EH (cell line): ENCODE measurements at places on chromosomes 1 and 21.
A peak's percentile ranks its signal among the peaks of the same experiment; 100 is the strongest.

DNA sequence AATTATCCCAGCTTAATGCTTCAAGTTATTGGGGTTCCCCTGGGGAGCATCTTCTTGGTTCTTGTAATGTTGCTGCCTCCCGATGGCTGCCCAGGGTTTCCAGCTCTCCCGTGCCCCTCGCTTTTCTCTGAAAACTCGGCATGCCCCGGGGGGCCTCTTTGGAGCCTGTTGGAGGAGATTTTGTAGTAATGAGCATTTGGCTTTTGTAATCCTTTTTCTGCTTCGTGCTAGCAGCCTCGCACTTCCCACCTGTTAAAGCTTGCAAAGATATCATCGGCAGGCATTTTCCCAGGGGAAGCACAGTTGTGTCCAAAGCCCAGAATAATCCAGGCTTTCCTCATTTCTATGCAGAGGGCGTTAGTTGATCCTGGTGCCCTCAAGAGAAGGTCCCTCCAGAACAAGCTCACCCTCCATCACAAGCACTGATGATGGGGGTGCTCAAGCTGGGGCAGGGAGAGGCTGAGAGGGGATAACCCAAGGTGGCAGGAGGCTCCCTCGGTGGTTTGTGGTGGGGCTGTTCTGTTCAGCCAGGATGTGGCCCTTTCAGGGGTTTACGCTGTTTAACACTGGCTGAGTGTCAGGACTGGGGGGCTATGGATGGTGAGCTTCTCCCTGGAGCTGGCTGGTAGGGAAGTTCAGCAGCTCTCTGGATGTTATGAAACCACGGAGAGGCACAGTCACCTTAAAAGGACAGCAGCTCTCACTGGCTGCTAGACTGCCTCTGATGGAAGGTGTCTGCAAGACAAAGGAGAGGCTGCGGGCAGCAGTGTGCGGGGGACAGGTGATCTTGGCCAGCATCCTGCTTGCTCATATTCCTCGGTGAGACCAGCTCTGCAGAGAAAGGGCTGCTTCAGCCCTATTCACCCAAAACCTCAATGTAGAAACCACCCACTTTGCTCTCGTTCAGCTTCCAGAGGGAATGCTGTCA lies 477.1 kb upstream of the VAMP3 start:
- no peak for DNase-seq

DNA sequence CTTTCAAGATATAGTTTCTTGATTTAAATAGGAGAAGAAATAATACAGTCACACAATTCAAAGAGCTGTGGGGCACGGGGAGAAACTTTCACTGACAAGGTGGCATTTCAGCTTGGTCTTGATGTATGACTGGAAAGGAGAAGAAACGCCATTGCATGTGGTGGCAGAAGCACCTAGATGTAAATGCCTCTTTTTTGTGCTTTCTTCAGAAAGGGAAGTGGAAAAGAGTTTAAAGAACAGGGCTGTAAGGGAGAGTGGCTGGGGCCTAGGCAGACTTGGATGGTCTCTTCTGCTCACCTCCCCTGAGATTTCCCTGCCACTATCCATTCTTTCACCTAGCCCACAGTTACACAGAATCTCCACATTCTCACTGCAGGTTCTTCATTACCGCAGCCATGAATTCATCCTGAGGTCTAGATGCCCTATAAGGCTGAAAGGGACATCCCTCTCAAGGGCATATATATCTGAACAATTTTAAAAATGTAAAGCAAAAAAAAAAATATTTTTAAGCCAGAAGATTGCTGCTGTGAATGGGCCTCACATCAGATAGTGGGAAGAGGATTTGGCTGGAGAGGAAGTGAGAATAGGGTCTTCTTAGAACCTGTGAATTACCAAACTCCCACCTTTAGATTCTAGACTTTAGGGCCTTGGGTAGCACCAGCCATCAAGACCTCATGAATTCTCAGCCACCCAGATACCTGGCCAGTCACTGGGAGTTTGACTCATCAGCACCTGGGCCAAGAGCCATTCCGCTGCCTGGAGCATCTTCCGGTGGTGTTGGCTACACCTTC lies 23.4 kb downstream of the CACNA1E start:
- DNase-seq: no peak

- DNase-seq: no peak
Observed at GRCh38 chr1:22231995-22232690, 89.2 kb upstream of the WNT4 start.

DNA sequence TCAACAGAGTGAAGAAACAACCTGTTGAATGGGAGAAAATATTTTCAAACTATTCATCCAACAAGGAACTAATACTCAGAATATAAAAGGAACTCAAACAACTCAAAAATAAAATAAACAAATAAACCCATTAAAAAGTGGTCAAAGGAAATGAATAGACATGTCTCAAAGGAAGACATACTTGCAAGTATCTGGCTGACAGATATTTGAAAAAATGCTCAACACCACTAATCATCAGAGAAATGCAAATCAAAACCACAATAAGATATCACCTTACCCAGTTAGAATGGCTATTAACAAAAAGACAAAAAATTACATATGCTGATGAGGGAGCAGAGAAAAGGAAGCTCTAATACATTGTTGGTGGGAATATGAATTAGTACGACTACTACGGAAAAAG lies 38.2 kb downstream of the TNFSF4 start:
- DNase-seq: peak; percentile 37

DNA sequence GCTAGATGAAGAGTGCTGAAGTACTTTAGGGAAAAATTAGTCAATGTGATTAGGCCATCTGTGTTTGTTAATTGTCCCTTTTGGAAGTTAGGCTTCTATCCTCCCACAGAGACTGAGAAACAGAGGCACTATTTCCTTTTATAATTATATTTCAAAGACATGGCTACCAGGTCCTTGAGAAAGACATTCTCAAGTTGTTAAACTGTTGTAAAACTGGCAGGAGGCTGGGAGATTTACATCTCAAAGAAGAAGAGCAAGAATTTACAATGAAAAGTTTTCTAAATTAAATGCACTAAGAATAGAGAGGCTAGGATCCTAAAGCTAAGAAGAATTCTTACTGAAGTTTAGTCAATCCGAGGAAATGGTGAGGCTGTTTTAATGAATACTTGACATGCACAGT lies 74.0 kb upstream of the BRINP3 start:
- no peak for DNase-seq

GRCh38 chr1:99228153-99228552 lies 36.1 kb upstream of the PLPPR4 start:
- no peak for DNase-seq

DNA sequence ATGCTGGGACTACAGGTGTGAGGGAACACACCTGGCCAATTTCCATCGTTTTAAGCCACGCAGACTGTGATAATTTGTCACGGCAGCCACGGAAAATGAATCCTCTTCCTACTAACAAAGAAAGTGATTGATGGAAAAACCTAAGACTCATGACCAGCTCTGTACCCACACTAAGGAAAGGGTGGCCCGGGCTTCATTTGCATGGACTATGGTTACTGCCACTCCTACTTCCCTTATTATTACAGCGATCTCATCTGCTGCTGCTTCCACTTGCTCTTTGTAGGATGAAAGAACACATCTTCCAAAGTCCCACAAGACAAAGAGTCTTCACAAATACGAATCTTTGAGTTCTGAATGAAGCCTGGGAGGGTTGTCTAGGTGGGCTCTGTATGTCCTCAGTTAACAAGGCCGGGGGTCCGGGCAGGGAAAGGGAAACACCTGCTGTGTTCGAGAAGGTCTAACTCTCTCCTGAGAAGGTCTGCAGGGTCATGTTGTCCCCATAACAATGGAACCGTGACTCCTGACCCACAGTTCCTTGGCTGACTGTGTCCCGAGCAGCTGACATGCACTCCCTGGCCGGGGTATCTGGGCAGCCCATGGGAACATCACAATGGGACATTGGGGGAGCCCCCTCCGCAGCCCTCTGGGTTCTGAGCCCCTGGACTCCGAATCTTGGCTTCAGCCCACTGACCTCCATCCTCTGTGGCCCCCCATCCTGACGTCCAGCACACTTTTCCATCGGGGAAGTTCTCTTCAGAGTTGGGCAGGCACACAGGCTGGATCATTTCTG lies 13.3 kb upstream of the TFF1 start:
- no peak for DNase-seq

- no peak for DNase-seq
Observed at GRCh38 chr1:17217607-17218006, 12.7 kb downstream of the PADI1 start.

DNA sequence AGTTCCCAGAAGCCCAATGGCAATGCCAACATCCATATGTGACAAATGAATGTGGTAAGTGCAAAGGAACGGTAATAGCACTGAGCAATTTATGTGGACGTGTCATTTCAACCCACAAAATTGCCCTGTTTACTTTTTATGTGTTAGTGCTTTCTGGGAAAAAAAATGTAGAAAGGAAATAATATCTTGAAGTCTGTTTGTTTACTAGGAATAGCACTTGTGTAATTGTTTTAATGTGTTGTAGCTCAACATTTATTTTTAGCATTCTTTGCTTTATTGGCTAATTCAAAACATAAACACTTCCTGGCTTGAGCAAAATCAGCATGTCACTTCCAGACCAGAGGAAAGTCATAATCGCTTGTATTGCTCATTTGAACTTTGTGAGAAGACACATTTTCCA lies 224.8 kb upstream of the KCNK2 start:
- DNase-seq: peak; percentile 84

- no peak for DNase-seq
Observed at GRCh38 chr1:103761896-103762295, 12.2 kb downstream of the AMY1C start.

DNA sequence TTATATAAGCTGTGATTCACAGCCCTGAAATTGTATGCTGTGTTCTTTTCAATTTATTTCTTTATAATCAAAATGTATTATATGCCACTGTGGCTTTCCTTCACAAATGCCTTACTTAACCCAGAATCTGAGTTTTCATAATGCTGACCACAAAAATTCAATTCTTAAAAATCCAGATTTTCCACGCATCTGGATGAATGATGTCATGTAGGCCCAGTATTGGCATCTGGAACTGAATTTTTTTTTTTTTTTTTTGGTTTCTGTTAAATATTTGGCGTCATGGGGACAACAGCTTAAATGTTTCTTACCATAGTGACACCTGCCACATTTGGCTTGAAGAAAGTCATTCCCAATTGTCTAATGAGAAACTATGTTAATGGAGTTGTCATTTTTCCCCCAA lies 296.8 kb downstream of the TM2D1 start:
- DNase-seq: peak; percentile 15

GRCh38 chr1:178450871-178451270 lies 45.9 kb downstream of the CLEC20A start:
- DNase-seq: no peak

GRCh38 chr1:91569411-91570119 lies 68.9 kb downstream of the CDC7 start:
- peak; percentile 97 for DNase-seq

GRCh38 chr1:24384251-24385090 lies 29.1 kb downstream of the STPG1 start:
- DNase-seq: peak; percentile 63

DNA sequence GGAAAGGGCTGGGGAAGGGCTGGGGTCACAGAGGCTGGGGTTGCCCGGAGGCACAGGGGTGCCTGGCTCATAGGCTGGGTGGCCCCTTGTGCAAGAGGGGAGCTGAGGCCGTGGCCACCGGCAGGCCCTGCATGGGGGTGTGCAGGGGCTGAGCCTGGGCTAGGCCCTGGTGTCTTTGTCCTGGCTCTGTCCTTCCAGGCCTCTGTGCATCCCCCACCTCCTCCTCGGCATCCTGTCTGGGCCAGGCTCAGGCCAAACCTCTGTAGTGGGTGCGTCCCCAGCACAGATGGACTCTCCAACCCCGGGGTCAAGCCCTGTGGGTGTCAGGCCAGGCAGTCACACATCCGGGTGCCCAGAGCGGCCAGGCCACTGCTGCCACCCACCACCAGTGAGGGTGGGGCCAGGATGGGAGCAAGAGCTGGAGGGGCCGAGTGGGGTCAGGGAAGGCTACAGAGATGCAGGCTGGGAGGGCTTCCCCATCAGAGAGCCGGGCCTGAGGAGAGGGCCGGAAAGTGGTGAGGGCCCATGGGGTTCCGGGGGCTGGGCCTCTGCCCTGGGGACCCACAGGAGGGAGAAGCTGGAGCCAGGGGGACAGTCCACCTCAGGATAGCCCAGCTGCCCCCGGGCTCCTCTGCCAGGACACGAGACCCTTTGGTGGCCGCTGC lies 19.4 kb downstream of the PANK4 start:
- DNase-seq: peak; percentile 32

DNA sequence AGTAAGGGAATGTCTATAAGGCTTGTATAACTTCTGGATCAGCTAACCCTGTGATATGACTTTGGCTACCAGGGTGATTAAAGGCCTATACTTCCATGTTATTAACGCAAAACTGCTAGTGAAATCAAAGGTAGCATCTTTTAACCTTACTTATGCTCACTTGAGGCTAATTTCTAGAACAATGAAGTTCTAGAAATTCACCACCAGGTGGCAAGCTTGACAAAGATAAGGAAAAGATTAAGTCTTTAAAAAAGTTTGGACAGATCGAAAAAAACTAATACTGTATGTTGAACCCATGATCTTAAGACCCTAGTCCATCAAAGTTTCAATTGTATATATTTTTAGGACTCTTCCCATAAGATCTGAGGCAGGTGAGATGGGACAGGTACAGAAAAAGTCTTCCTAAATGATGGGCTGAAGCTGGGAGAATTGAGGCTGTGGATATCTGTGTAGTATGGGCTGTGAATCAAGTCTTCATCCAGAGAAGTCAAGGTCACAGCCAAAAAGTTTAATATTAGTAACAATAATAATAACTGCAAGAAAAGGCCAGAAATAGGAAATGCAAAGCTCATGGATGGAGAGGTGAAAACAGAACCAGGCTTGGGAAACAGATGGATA lies 18.8 kb downstream of the KYAT3 start:
- DNase-seq: peak; percentile 55

- peak; percentile 43 for DNase-seq
Observed at GRCh38 chr1:27601771-27602461, 2.0 kb downstream of the AHDC1 start.

DNA sequence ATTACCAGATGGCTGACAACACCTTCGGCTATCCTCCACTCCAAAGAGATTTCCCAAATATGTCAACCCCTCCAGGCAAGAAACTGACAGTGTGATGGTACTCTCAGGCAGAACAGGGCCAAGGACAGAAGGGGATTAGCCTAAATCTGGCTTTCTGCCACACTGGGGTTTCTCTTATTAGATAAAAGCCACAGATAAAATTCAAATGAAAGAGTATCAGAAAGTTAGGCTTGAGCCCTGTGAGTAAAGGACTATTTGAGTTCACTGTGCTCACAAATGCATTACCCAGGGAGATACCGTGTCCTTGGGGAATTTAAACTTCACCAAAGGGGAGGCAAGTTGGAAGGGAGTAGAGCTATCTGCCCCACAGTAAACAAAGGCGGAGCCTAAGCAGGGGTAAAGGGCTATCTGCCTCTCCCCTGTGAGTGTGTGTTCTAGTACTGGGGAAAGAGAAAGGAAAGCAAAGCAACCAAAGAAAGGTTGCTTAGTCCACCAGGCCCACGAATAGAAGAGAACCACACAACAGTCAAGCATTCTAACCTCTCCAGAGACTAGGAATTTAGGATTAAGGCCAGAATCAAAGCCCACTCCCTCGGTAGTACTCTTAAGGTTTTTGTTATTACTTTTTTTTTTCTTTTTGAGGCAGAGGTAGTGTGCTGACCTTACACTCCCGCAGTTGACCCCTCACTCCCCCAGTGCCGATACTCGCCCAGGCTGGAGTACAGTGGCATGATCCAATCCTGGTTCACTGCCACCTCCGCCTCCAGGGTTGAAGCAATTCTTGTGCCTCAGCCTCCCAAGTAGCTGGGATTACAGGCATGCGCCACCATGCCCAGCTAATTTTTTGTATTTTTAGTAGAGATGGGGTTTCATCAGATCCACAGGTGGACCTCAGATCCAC lies 12.7 kb downstream of the TPM3 start:
- DNase-seq: peak; percentile 15
